Thoracic aorta (tissue), 2 donors: ENCODE measurements at places on chromosomes 1 and 21.

GRCh38 chr1:194477908-194478307, 1291.5 kb upstream of the B3GALT2 start:
- no peak for DNase-seq

- no peak for DNase-seq
Measured at GRCh38 chr1:167137332-167137781, 43.5 kb downstream of the STYXL2 start.

DNA sequence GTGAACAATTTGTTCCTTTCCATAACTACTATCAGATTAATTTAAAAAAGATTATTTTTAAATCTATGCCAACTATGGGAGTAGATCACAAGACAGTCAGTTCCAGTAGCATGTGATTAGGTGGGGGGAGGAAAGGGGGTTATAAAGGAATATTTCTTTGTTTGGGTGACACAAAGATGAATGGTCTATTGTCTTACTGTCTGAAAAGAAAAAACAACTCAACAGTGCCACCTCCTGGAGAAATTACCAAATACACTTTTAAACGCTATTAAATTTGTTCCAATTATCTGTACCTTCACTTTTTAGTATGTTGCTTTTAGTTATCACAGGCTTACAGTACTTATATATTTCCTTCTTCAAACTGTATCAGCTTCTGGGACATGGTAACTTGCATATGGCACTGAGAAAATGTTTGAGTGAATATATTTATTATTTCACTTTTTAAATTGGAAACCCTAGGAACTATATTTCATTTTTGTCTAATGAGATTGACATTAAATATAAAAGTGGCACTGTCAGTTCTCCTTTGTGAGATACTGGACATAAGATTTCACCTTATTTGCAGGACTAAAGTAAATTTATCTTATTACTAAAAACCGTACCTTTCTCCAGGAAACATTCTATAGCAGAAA, 1.7 kb upstream of the SORT1 start:
- DNase-seq, result no peak

- DNase-seq, result no peak
Measured at GRCh38 chr1:42691157-42691498, 8.9 kb downstream of the YBX1 start.

DNA sequence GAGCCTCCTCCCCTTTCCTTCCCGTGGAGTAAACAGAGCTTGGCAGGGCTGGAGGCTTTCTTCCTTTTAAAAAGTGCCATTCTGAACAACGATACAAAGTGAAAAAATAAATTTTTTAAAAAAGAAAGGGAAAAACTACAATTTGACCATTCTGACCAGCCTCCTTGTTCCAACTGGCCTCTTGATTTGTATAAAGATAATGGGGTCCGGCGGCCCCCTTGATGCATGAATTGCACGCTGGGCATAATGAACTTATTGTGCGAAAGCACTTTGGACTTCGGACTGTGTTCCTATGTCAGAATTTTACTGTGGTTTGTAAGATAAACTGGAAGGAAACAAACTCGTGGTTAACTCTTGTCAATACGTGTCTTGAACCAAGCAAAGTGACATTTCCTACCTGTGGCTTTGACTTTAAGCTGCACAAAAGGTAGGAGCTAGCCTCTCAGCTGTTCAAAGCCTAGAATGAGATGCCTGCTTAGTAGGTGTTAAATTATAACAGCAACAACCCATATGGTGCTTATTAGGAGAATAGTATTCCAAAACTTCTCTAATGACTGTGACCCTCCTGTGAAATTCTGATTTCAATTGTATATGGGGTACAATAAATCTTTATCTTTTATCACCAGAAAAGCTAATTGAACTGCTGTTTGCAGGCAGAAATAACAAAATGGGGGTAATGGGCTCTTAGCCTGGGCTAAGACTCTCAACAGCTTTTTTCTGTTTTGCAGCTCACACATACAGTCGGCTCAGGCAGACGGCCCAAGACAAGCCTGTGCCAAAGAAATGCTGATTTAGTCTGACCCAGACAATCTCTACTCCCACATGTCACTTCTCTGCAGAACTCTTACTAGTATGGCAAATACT, 9.3 kb downstream of the IRF2BP2 start:
- DNase-seq, result no peak

DNA sequence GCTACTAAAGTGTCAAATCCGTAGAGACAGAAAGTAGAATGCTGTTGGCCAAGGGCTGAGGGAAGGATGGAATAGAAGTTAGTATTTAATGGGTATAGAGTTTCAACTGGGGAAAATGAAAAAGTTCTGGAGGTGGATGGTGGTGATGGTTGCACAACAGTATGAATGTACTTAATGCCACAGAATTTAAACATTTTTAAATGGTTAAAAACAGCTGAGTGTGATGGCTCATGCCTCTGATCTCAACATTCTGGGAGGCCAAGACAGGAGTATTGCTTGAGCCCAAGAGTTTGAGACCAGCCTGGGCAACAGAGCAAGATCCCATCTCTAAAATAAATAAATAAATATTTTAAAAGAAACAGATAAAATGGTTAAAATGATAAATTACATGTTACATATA, 44.5 kb downstream of the PIK3R3 start:
- no peak for DNase-seq

GRCh38 chr1:30452925-30453324, 270.5 kb downstream of the MATN1 start:
- no peak for DNase-seq

DNA sequence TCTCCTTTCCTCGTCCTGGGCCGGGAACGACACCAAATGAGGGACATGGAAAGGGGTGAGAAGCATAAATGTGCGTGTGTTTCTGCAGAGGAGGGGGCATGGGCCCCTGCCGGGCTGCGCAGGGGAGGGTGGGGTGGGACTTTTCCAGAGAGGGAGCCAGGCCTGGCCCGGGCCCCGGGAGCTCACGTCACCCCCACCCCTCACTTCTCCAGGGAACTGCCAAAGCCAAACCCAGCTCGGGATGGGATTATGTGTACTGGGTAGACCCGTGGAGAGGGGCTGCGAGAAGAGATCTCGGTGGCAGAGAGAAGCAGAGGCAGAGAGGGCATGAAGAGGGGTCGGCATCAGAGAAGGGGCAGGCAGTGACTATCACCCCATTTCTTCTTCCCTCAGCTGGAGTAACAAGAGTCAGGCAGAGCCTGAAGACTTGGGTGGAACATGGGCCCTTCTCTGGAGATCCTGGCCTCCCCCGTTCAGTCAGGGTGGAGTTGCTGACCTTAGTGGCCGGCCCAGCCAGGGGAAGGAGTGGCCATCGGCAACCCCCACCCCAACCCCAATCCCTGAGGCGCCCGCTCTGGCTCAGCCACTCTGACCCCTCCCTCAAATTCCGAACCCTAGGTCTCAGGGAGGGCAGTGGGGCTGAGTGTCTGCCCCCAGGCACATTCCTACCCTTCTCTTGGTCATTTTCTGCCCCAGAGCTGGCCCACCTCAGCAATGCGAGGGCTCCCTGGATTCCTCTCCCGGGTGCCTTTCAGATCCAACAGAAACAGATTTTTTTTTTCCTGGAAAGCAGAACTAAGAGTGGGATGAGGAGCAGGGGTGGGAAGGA, 1.2 kb downstream of the ADAMTSL4 start:
- DNase-seq, result no peak

GRCh38 chr1:227072991-227073390, 132.9 kb downstream of the COQ8A start:
- no peak for DNase-seq

GRCh38 chr21:34805157-34805556, 136.4 kb downstream of the CLIC6 start:
- DNase-seq, result no peak

DNA sequence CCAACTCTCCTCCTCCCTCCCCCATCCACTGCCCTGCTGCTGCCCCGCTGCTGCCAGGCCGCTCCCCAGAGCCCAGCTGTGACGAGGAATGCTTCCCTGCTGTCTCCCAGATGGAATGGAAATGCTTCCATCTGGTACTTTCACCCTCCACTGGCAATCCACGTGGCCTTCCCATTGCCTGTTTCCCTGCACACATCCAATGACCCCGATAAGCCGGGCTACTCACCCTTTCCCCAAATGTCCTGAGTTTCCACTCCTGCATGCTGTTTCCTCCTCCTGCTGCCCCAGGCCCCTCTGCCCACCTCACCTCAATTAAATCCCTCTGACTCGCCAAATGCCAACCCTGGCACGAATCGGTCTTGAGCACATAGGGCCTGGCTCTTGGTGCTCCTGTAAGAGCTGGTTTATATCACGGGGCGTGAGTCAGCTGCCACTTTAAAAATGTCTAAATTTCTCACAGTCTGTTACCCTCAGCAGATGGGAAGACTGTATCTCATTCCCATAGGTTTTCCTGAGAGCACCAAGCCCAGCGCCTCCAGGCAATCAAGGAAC, 36.4 kb downstream of the MRAP start:
- DNase-seq, result no peak

GRCh38 chr1:15381805-15382204, 27.9 kb upstream of the EFHD2 start:
- DNase-seq, result no peak

DNA sequence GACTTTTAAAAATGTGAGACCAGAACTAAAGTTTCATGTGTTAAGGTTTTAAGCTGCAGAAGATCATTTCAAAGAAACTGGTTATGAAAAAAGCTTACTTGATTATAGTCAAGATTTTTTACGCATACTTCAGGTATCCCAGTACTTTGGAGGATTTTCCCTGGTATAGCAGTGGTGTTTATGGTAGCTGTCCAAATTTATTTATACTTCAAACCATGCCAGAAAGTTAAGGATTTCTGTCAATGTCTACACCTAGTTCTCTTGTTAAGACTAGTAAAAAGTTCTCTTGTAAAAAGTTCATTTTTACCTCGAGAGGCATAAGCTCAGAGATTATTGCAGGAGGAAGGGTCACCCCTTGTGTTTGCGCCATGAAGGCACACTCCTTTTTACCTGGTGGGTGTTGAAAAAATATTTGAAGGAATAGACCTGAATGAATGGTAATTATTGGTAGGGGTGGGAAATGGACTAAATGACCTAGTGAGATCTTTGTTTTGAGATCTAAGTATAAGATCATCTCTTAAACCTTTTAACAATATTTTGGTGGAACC, 2.8 kb downstream of the DYRK1A start:
- DNase-seq, result no peak

DNA sequence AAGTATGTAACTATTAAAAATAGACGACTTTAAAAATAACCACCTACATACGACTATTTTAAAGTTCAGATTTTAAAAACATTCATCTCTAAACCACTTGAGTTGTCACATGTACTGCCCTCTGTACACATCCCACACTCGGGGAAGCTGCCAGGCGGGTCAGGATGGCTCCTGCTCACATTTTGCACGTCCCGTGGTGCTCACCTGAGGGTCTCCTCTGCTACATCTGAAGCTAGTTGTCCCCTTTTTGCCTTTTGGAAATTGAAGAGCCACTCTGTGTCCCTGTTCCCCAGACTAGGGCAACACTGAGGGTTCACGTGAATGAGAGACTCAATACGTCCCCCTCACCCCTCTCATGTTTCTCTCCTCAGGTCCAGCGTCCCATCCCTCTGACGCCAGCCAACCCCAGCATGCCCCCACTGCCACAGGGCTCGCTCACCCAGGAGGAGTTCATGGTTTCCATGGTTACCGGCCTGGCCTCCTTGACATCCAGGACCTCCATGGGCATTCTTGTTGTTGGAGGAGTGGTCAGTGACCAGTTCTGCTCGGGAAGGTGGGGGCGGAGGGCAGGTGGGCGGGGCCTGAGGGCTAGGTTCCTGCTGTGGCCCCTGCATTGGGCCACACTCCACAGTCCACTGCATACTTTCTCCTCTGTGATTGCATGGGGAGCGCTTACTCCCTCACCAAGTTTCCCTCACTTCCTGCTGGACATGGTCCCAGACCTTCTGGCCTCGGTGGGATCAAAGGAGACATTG, 13.0 kb upstream of the MIIP start:
- no peak for DNase-seq

DNA sequence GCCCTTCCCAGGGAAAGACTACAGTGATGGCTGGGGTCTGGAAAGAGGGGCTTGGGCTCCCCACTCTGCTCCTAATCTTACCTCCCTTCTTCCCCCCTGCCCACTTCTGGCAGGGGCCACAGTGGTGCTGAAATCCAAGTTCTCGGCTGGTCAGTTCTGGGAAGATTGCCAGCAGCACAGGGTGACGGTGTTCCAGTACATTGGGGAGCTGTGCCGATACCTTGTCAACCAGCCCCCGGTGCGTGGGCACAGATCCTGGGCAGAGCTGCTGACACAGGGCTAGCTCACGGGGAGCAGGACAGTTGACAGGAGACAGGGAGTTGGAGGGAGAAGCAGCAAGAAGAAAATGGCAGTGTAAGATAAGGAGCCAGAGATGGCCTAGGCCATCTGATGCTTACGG, 2.4 kb downstream of the SLC27A3 start:
- DNase-seq, result peak; percentile 62

GRCh38 chr21:43719748-43720538, 1.0 kb downstream of the PDXK start:
- DNase-seq, result no peak

DNA sequence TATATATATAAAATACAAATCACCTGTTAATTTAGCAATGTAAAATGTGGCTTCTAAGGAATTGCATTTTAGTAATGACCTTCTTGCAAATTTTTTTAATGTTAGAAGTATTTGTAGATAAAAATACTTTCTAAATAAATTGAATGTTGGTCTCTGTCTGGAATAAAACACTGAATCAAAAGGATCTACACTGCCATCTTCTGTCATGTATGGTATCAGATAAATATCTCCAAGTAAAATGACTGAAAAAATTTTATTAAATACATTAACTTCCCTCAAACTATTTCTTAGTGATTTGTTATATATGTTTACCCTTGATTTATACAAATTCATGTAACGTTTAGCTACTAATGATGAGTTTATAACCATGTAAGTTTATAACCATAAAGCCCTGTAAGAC, 2029.3 kb downstream of the MRPL39 start:
- DNase-seq, result no peak

DNA sequence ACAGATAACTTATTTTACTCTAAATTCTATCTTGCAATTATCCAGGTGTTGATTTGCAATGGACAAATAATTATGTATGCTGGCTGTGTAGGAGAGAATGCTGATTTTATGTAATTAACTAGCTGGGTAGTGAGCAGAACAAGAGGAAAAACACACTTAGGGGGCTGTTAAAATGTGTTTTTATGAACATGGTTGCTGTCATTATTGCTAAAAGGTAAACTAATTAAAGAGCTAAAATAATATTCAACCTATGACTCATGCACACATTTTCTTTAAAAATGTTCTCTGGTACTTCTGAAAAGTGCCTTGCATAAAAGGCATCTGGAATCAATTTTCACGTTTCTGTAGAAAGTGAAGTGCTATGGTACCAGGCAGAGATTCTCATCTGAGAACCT, 192.8 kb upstream of the C8B start:
- DNase-seq, result no peak

GRCh38 chr1:201023920-201024624, 558 bp upstream of the KIF21B start:
- no peak for DNase-seq
